ENCODE measurements at places on chromosomes 13 and 19. TPM values are rescaled to one million over a fixed set of nuclear protein-coding genes. Genes with fewer than 3 reads are reported as not detected.

DNA sequence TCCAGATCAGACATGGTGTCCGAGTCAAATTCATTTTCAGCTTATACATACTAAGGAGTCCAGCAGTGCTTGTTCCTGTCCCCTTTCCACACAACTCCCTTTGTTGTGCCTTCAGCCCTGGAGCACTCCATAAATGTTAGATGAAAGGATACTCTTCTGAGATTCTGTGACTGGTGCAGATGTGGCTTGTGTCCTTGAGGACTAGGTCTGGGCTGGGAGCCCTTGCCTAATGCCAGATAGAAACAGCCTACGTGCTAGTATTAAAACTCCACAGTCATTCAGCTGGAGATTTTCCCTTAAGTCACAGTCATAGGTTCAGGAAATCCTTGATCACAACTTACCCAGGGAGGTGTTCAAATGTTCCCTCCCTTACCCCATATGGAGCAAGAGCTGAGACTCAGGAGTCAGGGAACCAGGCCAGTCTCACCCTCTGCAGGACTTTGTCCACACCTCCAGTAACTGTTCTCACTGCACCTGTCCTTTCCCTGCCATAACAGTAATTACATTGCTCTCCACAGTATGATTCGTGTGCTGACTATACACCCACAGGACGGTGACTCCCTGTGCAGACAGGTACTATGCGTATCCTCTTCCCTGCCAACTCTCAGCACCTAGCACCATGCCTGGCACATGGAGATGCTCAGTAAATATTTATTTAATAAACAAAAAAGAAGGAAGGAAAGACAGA, 15.5 kb upstream of the SERPINE3 start:
- DNase-seq, result no peak

GRCh38 chr13:27339299-27339698, 68.7 kb downstream of the RASL11A start:
- DNase-seq, result no peak

COL5A3 gene
- total RNA-seq, result 6.8 TPM

- DNase-seq, result no peak
These were observed 108.3 kb downstream of the ABCC4 start for GRCh38 chr13:95192998-95193397.

CAMSAP3 gene
- 0.26 TPM for total RNA-seq

Data from right atrium auricular region (tissue), 2 donors.